ENCODE measurements at places on chromosomes 7 and 10.

- no peaks in the 10 kb centered on the region for H3K27me3 ChIP-seq
- H3K27ac ChIP-seq, result no peak overlapping the region
- DNase-seq, result no peak
These were observed 184.0 kb downstream of the PTPN20 start for GRCh38 chr10:47095211-47095610.

GRCh38 chr10:6320320-6321010, 117.7 kb downstream of the PFKFB3 start:
- H3K4me1 ChIP-seq, result peaks cover 2% of the 10 kb centered on the region
- no peak overlapping the region for H3K4me3 ChIP-seq
- no peaks in the 10 kb centered on the region for H3K36me3 ChIP-seq

DNA sequence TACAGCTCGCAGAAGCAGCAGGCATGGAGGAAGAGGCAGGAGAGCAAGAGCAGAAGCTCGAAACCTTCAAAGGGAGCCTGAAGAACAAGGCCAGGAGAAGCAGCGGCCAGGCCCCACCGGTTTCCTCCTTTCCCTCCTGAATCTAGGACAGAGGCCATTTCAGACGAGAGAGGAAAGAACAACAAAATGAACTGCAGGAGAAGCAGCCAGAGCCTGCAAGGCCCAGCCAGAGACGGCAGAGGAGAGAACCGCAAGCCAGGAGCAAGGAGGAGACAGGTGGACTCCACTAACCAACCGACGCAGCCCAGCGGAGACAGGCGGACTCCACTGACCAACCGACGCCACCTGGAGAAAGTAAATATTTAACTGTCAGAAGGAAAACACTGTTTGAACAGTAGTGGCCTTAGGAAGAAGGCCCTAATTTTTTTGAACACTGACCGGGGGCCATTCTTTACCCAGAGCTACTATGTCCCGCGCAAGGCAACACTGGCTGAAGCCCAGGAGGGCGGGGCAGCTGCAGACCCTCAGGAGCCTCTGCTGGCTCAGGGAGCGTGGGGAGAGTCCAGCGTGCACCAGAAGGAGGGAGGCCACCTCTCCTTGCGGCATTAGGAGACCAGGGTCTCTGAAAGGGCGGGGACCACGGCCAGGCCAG, 559.2 kb downstream of the PTPRN2 start:
- no peak for DNase-seq
- H3K4me1 ChIP-seq, result no peaks in the 10 kb centered on the region
- no peak overlapping the region for H3K27ac ChIP-seq
- no peaks in the 10 kb centered on the region for H3K36me3 ChIP-seq
- H3K4me3 ChIP-seq, result no peak overlapping the region

GRCh38 chr10:116752969-116753665, 10.8 kb upstream of the HSPA12A start:
- H3K36me3 ChIP-seq, result no peaks in the 10 kb centered on the region
- DNase-seq, result no peak
- H3K27me3 ChIP-seq, result no peaks in the 10 kb centered on the region
- no peak overlapping the region for H3K27ac ChIP-seq

DNA sequence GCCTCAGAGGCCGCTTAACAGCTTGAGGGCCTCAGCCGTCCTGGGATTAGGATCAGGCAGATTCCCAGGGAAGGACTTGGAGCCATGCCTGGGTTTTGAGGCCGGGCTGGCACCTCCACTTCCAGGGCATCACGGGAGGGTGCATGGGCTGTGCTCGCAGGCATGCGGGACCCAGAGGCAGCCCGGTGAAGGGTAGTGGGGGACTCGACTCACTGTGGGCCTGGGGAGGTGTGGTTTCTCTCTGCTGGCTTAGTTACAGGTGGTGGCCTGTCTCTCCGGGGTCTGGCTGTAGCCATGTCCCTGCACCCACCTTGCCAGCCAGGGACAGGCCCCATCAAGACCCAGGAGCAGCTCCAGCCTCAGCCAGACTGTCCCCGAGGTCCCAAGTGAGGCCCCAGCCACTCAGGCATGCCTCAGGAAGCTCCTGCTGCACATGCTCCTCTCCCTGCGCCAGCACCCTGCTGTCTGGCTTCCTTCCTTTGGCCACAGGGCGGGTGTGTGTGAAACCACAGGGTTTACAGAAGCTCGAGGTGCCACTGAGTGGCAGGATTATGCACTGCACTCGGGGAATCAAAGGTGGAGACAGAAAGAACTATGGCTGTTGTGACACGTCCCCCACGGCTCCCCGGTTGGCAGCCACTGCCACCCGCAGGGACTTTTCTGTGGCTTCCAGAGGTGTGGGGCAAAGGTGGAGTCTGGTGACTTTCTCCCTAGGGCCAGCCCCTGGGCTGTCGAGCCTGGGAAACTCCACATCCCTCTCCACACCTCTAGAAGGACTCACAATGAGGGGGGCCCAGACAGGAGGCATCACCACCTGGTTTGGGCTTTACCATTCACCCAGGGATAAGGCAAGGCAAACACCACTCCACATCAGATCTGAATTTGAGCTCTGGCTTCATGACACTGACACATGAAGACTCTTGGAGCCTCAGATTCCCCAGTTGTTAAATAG, 19.7 kb downstream of the GOLGA7B start:
- peaks cover 27% of the 10 kb centered on the region for H3K27me3 ChIP-seq
- no peaks in the 10 kb centered on the region for H3K36me3 ChIP-seq
- DNase-seq, result peak; percentile 82
- H3K4me1 ChIP-seq, result no peaks in the 10 kb centered on the region
- H3K4me3 ChIP-seq, result no peak overlapping the region
- no peak overlapping the region for H3K27ac ChIP-seq

DNA sequence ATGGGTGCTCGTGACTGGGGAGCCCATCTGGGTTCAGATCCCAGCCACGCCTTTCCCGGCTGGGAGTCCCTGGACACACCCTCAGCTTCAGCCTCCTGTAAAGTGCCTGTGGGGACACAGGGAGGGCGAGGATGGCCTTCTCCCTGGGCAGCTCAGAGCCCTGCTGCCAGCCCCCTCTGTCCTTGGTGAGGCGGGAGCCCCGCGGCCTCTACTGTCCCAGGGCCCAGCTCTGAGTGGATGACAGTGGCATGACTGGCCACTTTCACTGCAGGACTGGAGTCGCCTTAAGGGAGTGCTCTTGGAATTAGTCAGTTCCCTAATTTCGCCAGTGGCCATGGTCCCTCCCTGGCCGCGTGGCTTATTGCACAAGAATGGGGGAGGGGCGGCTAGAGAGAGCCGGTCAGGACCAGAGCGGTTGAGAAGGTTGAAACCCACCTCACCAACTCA, 4.6 kb downstream of the BRI3 start:
- no peak overlapping the region for H3K4me3 ChIP-seq
- H3K27me3 ChIP-seq, result no peaks in the 10 kb centered on the region
- peak; percentile 57 for DNase-seq

DNA sequence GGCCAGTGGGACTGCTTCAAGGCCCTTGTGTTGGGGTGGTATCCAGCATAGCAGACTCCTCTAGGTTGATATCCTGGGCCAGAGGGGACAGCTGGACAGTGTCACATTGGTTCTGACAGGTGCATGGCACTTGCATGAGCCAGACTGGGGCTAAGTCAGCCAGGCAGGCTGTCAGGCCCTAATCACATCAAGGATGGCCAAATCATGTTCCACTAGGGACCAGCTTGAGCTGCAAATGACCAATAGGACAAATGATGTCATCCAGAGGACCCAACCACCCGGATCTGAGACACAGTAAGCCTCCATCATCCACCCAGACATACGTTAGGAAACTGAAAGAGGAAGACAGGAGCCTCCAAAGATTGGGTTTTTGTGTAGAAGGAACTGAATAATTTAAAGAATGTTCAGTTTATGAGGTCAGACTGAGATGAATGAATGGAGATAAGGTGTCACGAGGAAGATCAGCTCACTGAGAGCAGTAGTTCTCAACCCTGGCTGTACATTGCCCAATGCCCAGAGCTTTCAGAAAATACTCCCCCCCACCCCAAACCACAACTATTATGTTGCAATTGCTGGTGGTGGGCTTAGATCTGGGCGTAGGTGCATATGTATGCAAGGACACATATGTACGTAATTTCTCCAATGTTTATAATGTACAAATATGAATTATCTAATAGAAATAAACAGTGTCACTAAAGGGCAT, 75.2 kb upstream of the INHBA start:
- H3K27me3 ChIP-seq, result no peaks in the 10 kb centered on the region
- DNase-seq, result peak; percentile 33
- no peak overlapping the region for H3K4me3 ChIP-seq
- no peaks in the 10 kb centered on the region for H3K4me1 ChIP-seq
- H3K27ac ChIP-seq, result no peak overlapping the region
- no peaks in the 10 kb centered on the region for H3K36me3 ChIP-seq

DNA sequence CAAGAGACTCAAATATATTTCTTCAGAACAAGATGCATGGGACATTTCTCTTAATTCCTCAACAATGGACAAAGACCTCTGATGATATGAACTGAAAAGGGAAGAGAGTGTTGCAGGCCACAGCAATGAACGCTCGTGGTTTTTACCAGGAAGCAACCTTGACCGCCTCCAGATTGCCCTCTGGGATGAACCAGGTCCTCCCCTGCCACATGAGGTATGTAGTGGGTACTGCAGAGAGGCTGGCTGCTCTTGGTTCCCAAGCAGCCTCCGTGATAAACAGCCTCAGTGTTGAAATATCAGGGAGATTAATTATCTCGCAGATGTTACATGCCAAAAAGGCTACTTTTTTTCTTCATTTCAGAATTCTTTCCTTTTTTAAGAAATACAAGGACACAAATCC, 338.8 kb downstream of the ELMO1 start:
- no peaks in the 10 kb centered on the region for H3K36me3 ChIP-seq
- no peaks in the 10 kb centered on the region for H3K4me1 ChIP-seq
- no peak overlapping the region for H3K4me3 ChIP-seq
- DNase-seq, result no peak
- H3K27ac ChIP-seq, result no peak overlapping the region
- no peaks in the 10 kb centered on the region for H3K27me3 ChIP-seq

GRCh38 chr10:74936577-74937265, 110.3 kb downstream of the KAT6B start:
- peak; percentile 77 for DNase-seq
- H3K27me3 ChIP-seq, result no peaks in the 10 kb centered on the region
- peaks cover 3% of the 10 kb centered on the region for H3K4me1 ChIP-seq
- no peak overlapping the region for H3K27ac ChIP-seq
- H3K36me3 ChIP-seq, result no peaks in the 10 kb centered on the region
- no peak overlapping the region for H3K4me3 ChIP-seq

GRCh38 chr10:89367529-89367928, 10.3 kb upstream of the IFIT1B start:
- H3K36me3 ChIP-seq, result no peaks in the 10 kb centered on the region
- H3K4me3 ChIP-seq, result no peak overlapping the region
- H3K27ac ChIP-seq, result no peak overlapping the region
- H3K27me3 ChIP-seq, result no peaks in the 10 kb centered on the region

DNA sequence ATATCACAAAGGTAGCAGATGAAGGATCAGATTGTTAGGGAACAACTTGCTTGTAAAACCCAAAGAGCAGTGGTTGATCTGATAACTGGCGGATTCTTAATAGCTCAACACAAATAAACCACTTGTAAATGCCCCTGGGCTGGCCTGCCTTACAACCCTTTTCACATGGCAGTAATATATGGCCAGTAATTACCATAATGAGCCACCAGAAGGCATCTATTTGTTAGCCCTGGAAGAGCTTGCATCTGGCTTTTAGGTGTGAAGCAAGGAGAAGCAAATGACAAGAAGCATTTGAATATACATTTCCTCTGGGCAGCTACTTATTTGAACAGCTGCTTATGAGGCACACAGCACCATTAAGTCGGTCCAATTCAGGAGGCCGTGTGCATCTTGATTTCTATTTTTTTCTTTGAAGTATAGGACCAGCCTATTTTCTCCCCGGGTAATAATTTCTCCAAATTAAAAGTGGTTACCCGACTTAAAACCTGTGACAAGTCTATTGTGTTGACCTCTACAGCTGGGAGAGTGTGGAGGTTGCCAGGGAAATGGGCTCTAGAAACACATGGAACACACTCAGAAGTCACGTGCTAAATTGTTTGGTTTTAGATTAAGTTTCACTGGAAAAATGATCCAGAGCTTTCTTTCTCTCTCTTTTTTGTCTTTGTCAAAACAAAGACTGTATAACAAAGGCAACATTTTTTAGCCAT, 113.4 kb downstream of the SEM1 start:
- H3K4me3 ChIP-seq, result no peak overlapping the region
- no peaks in the 10 kb centered on the region for H3K36me3 ChIP-seq
- no peaks in the 10 kb centered on the region for H3K4me1 ChIP-seq
- peak; percentile 1 for DNase-seq
- no peak overlapping the region for H3K27ac ChIP-seq

- no peak for DNase-seq
- no peaks in the 10 kb centered on the region for H3K4me1 ChIP-seq
- H3K4me3 ChIP-seq, result no peak overlapping the region
These were observed 173.6 kb upstream of the CACNA2D1 start for GRCh38 chr7:82617156-82617555.

GRCh38 chr10:2476812-2477553, 590.4 kb upstream of the PFKP start:
- H3K4me1 ChIP-seq, result no peaks in the 10 kb centered on the region
- no peaks in the 10 kb centered on the region for H3K27me3 ChIP-seq
- DNase-seq, result peak; percentile 47
- no peaks in the 10 kb centered on the region for H3K36me3 ChIP-seq

- no peaks in the 10 kb centered on the region for H3K36me3 ChIP-seq
- DNase-seq, result no peak
- no peaks in the 10 kb centered on the region for H3K27me3 ChIP-seq
- no peaks in the 10 kb centered on the region for H3K4me1 ChIP-seq
- H3K4me3 ChIP-seq, result no peak overlapping the region
- H3K27ac ChIP-seq, result no peak overlapping the region
These were observed 386.7 kb upstream of the NPVF start for GRCh38 chr7:25615003-25615402.

DNA sequence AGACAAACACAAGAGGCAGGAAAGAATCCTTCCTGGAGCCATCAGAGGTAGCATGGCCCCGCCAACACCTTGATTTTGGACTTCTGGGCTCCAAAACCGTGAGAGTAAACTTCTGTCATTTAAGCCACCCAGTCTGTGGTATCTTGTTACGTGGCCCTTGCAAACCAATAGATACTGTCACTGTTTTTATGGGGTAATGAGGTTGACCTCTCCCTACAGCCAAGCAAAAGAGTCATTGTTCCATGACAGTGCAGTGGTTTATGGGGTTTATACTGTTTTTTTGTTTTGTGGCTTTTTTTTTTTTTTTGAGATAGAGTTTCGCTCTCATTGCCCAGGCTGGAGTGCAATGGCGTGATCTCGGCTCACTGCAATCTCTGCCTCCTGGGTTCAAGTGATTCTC, 32.8 kb downstream of the KIAA1549 start:
- no peaks in the 10 kb centered on the region for H3K27me3 ChIP-seq
- DNase-seq, result no peak
- H3K36me3 ChIP-seq, result no peaks in the 10 kb centered on the region
- no peak overlapping the region for H3K4me3 ChIP-seq

Data from fibroblast of lung (primary cell).